ENCODE measurements at places on chromosomes 3 and 15.
A peak's percentile ranks its signal among the peaks of the same experiment; 100 is the strongest.

GRCh38 chr15:69226023-69226355, 65.6 kb downstream of the GLCE start:
- no peak for DNase-seq

DNA sequence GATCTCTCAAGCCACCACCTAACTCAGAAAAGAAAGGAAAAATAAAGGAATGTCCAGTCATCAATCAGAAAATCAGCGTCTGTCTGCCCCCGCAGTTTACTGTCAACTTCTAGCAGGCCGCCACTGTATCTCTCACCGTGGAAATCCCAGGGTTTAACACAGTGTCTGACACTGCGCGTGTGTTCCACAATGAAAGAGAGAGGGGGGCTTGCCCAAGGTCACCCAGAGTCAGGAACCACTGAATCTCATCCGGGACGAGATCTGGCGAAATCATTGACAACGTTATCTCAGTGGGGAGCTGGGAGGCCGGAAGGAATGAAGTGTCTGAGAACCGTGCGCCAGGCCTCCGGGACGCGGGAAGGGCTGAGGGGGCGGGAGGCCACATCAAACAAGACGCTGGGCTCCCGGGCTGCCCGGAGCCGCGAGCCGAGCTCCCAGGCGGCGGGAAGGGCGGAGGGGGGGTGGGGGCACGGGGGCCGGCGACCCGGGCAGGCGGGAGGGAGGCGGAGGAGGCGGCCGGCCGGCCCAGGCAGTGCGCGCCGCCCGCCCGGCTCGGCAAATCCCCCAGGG, 2.2 kb upstream of the HES1 start:
- no peak for DNase-seq

DNA sequence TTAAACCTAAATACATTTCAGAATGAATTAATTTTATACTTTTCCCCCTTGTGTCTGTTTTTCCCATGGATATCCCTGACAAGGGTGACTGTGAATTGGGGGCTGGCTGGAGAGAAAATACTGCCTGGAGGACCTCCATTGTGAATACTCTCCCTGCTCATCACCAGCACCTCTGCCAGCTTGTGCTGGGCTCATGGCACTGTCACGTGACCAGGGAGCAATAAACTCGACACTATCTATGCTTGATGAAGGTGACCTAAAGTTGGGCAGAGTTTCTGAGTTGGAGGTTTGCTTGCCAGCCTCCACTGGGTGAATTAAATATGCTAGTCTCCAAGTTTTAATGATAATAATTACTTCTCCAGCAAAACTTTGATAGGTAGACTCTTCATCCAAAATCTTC, 189.5 kb downstream of the SPATA16 start:
- no peak for DNase-seq

- no peak for DNase-seq
Observed at GRCh38 chr3:148820361-148821245, 7.0 kb upstream of the CPB1 start.

DNA sequence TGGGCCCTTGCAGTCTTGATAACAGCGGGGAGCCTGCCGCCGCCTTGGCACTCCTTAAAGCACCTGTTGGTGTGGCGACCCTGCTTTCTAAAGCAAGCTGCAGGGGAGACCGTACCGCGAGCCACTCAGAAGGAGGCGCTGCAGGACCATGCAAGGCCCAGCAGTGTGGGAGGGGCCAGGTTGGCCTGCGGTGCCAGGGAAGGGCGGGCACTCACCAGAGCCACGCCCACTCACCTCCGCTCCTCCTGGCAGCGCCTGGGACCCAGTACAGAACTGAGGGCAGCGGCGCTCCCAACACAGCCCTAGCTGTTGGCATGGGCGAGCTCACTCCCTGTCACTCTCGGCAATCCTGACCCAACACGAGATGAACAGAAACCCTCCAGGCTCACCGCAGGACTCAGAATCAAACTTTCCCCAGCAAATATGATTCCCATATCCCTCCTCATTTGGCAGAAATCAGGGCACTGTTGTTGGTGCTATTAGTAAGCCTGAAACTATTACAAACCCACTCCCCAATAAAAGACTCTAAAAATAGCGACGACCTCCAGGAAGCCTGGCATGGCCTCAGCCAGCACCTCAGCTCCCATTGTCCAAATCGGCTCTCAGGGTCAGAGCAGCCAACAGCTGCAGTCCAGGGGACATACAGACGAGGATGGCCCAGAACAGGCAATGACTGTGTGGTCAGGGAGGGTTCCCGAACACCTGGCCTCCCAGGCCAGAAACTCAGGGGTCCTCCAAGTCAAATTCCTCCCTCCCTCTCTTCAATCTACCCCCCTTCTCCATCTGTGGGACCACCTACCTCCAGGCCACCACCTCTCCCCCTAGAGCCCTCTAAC, 77.2 kb downstream of the TBC1D2B start:
- DNase-seq, result peak; percentile 22

GRCh38 chr15:97953254-97953653, 7.2 kb upstream of the ARRDC4 start:
- DNase-seq, result no peak

All from HFFc6 (cell line).